RPMI8226 (cell line): ENCODE measurements at places on chromosomes 7 and 10.
A peak's percentile ranks its signal among the peaks of the same experiment; 100 is the strongest.

- no peak for DNase-seq
Measured at GRCh38 chr10:86376403-86376802, 9.8 kb upstream of the GRID1 start.

- no peak for DNase-seq
Measured at GRCh38 chr7:101803203-101804087, 14.0 kb upstream of the CUX1 start.

DNA sequence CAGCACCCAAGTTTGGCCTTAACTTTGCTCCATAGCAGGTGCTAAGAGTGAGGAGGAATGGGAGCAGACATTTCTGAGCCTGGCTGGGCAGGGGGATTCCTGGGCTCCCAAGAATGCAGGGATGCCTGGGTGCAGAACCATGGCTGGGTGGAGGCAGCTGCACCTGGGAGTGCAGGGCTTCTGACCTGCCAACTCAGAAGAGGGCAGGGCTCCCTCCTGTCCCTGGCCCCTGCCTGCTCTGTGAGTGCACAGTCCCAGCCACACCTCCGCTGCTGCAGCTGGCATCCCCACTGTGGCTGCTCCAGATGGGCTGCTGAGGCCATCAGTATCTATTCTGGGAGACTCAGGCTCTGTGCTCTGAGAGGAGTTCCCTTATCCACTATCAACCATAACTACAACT is 747.4 kb upstream of the VSTM2A start:
- DNase-seq = peak; percentile 26

- DNase-seq = peak; percentile 32
Measured at GRCh38 chr10:3172081-3172445, 519 bp downstream of the PITRM1 start.

GRCh38 chr10:109451879-109452278 is 471.4 kb downstream of the XPNPEP1 start:
- DNase-seq = no peak

- no peak for DNase-seq
Measured at GRCh38 chr10:131363416-131363815, 51.9 kb upstream of the TCERG1L start.

DNA sequence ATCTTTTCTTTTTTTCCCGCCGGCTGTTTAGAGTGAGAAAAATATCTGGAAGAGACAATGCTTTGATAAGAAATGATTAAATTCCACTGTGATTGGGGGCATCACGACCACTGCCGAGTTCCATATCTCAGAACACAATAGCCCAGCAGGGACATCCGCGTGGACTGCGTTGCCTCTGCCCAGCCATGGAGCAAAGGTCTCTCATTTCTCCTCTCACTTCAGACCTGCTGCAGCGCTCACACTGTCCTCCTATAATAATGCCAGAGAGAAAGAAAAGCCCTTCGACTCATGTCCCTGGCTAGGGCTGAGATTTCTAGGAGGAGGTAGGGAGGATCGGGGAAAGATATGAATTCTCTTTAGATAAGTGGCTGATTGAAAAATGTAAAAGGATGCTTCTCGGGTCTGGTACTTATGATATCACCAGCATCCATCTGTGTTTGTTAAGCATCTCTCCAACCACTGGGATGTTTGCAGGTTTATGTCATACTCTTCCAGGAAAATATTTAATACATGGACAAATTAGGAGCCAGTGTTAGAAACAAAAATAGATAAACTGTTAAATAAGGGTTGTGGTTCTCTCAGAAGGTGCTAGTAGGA is 472.9 kb upstream of the AKR1E2 start:
- peak; percentile 5 for DNase-seq

- no peak for DNase-seq
Measured at GRCh38 chr10:122310311-122311050, 39.4 kb downstream of the BTBD16 start.

GRCh38 chr10:47078393-47079203 is 167.4 kb downstream of the PTPN20 start:
- no peak for DNase-seq

- DNase-seq = no peak
Measured at GRCh38 chr7:37206192-37206591, 242.5 kb downstream of the ELMO1 start.

DNA sequence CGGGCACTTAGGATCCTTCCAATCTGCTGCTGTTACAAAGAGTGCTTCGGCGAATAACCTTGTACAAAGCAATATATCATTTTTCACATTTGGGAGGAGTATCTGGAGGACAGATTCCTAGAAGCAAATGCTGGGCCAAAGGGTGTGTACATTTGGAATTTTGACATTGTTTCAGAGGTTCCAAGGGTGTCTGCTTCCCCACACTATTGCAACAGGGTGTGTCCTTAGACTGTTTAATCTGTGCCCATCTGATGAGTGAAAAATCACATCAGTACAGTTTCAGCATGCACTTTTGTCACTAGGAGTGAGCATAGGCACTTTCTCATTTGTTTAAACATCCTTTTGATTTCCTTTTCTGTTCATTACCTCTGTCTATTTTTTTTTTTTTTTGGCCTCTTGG is 8.6 kb upstream of the ELFN1 start:
- no peak for DNase-seq

GRCh38 chr7:134820778-134821177 is 41.3 kb downstream of the CALD1 start:
- no peak for DNase-seq

GRCh38 chr7:117637937-117638336 is 158.1 kb downstream of the CFTR start:
- no peak for DNase-seq

GRCh38 chr10:3217301-3217700 is 44.7 kb upstream of the PITRM1 start:
- DNase-seq = no peak

DNA sequence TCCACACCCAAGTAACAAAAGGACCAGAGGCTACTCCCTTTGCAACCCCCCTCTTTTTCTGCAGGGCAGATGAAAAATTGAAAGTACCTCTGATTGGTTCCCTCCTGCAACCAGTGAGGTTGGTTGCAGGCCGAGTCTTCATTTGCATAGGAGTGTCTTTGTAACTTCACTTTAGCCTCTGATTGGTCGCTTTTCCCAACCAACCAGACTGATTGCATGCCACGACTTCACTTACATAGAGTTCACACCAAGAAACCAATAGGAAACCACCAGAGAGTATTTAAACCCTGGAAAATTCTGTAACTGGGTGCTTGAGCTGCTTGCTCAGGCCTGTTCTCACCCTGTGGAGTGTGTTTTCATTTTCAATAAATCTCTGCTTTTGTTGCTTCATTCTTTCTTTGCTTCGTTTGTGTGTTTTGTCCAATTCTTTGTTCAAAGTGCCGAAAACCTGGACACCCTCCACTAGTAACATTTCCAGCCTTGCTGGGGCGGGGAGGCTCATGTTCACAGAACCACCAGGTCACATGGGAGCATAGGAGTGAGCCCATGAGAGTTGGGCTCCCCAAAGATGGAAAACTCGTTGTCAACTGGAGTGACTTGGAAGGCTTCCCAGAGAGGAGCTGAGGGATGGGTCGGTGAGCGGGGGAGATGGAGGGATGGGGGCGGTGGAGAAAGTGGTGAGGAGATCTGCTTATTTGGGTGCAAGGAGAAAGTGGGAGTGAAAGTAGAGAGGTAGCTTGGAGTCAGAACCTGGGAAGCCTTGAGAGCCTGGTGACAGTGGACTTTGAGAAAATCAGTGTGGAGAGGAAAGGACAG is 223.6 kb downstream of the GFRA1 start:
- DNase-seq = no peak

- DNase-seq = no peak
Measured at GRCh38 chr10:11011436-11011835, 6.2 kb upstream of the CELF2 start.

DNA sequence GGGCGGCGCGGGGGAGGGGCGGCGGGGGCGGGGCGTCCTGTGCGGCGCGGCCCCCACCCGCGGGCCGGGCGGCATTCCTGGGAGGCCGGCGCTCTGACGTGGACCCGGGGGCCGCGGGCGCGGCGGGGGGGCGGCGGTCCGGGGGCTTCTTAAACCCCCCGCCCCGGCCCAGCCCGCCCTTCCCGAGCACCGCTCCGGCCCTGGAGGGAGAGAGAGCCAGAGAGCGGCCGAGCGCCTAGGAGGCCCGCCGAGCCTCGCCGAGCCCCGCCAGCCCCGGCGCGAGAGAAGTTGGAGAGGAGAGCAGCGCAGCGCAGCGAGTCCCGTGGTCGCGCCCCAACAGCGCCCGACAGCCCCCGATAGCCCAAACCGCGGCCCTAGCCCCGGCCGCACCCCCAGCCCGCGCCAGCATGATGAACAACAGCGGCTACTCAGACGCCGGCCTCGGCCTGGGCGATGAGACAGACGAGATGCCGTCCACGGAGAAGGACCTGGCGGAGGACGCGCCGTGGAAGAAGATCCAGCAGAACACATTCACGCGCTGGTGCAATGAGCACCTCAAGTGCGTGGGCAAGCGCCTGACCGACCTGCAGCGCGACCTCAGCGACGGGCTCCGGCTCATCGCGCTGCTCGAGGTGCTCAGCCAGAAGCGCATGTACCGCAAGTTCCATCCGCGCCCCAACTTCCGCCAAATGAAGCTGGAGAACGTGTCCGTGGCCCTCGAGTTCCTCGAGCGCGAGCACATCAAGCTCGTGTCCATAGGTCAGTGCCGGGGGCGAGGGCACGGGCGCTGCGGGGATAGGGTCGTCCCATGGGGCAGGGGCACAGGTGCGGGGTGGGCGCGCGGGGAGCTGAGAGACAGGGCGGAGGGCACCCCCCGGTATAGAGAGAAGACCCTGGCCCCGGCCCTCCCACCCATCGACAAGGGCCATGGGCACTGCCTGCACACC is at the start of gene FLNC:
Gene FLNC, plus strand, starts transcription at position 176 of the 947 bp plus-strand sequence. Its CDS starts 232 bp downstream, at position 408.
- DNase-seq = peak; percentile 40

GRCh38 chr10:36416513-36416912 is 708.9 kb upstream of the ANKRD30A start:
- DNase-seq = no peak

GRCh38 chr10:79275105-79275430 is 72.2 kb upstream of the PPIF start:
- no peak for DNase-seq

DNA sequence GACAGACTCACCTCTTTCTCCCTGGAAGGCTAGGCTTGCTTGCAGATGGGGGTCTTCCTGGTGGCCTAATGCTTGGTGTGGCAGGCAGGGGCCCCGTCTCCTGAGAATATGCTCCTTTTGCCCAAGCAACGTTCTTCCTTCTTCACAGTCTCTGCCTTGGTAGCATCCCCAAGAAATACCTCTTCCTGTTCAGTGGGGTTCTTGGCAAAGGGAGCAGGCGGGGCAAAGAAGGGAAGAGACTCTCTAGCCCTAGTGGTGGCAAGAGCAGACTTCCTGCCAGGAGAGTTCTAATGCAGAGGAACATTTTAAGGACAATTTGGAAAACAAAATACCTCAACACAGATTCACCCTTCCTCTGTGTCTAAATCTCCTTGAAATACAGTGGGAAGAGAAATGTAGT is at the start of gene CLEC5A:
Gene CLEC5A, minus strand, starts transcription at position 179 of the 400 bp plus-strand sequence. CDS start 682 bp downstream, outside the sequence.
- DNase-seq = no peak

DNA sequence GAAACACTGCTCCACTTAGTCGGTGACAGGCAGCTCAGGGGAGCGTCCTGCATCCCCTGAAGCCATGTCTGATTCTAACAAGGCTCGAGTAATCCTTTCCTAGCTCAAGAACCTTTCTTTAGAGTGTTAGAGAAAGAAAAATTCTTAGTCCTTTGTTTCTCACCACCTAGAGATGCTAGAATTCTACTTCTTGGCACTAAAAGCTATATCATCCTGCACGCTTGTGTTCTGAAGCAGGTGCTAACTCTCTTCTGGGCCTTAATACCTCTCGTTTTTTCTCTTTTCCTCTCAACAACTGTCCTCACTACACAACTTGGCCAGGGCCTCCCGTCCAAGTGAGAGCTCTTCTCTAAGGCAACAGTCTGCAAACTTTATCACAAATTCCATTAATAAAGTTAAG is at the start of gene LYZL2:
Gene LYZL2, minus strand, starts transcription at position 101 of the 400 bp plus-strand sequence. CDS start 2,838 bp downstream, outside the sequence.
- DNase-seq = no peak

- no peak for DNase-seq
Measured at GRCh38 chr7:26193432-26194207, 6.9 kb downstream of the HNRNPA2B1 start.

GRCh38 chr7:151863386-151864079 is 13.4 kb downstream of the PRKAG2 start:
- peak; percentile 35 for DNase-seq

DNA sequence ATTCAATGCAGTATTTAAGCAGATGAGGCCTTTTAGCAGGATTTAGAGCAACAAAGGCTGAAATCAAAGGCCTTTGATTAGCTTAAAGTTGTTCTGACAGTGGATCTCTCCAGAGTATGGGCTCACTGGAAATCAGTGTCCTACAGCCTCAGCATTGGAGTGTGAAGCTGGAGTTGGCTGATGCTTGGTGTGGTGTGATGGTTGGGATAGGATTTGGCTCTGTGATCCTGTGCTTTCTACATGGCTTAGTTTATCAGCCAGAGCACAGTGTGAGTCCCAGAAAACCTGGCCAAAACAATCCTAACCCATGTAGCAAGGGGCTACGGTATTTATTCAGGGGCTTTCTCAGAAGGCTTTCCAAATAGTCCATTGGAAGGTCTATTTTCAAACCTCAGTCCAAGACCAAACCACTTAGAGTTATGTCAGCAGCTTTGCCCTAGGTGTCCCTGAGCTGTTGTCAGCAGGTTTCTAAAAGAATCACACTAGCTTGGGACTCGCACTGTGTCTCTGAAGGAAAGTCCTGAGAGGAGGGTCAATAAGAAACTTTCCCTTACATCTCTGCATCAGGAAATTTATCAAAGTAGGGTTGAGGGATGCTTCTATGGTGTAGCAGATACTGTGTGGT is 65.4 kb upstream of the ANKRD1 start:
- DNase-seq = no peak

DNA sequence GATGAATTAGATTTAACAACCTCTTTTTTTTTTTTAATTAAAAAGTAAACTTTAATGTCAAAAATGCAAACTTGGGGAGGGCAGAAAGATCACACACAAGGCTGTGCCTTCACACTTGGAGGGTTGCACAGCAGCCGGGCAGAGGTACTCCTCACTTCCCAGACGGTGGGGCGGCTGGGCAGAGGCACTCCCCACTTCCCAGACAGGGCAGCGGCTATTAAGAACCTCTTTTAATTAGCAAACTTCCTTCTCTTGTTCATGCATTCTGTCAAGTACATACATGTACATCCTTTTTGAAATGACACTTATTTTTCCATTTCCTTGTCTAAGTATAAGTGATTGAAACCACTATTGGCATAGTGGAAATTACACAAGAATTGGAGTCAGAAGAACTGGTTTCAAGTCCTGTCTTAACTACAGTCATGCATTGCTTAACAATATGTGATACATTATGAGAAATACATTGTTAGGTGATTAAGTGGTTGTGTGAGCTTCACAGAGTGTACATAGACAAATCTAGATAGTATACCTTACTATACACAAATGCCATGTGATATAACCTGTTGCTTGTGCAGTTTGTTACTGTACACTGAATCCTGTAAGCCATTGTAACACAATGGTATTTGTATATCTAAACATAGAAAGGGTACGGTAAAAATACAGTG is 26.5 kb downstream of the BTRC start:
- DNase-seq = no peak

DNA sequence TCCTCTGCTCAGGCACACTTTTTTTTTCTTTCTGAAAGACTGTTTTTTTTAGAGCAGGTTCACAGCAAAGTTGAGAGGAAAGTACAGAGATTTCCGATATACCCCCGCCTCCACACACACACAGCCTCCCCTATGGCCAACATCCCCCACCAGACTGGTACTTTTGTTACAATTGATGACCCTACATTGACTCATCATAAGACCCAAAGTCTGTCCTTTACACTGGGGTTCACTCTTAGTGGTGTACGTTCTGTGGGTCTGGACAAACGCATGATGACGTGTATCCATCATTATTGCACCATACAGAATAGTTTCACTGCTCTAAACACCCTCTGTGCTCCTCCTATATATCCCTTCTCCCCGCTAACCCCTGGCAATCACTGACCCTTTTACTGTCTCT is 107.7 kb downstream of the RBM20 start:
- DNase-seq = no peak

GRCh38 chr10:3012223-3012622 is 55.1 kb upstream of the PFKP start:
- no peak for DNase-seq
